Frontal cortex (tissue), 4 donors: ENCODE measurements at places on chromosomes 1 and 21. TPM values are rescaled to one million over a fixed set of nuclear protein-coding genes. Genes with fewer than 3 reads are reported as not detected.

The HSD3B1 gene
- not detected for total RNA-seq

The FABP3 gene
- 198 TPM for total RNA-seq

The PEAR1 gene
- 0.41 TPM for total RNA-seq

The ITLN2 gene
- not detected for total RNA-seq

The TMPRSS2 gene
- total RNA-seq, result not detected

The ATP5IF1 gene
- 67.7 TPM for total RNA-seq

The TMEM82 gene
- total RNA-seq, result not detected

The SEMA4A gene
- total RNA-seq, result 22.0 TPM

The PTGFR gene
- total RNA-seq, result 7.7 TPM

The BEST4 gene
- 0.41 TPM for total RNA-seq

The TFF2 gene
- not detected for total RNA-seq

The SLFNL1 gene
- 0.82 TPM for total RNA-seq

The IL6R gene
- total RNA-seq, result 3.3 TPM

The LHX8 gene
- 2.4 TPM for total RNA-seq

The SLC6A9 gene
- total RNA-seq, result 2.9 TPM

The OLIG2 gene
- 14.7 TPM for total RNA-seq

The ZCCHC17 gene
- total RNA-seq, result 50.1 TPM

The APP gene
- total RNA-seq, result 549 TPM

The OR14K1 gene
- not detected for total RNA-seq

The PCP4L1 gene
- 6.9 TPM for total RNA-seq

The RHOU gene
- 46.1 TPM for total RNA-seq

The ZNF697 gene
- total RNA-seq, result 31.4 TPM

The AKNAD1 gene
- 5.3 TPM for total RNA-seq

The THEMIS2 gene
- 3.7 TPM for total RNA-seq

The C1orf87 gene
- not detected for total RNA-seq

The HTR6 gene
- total RNA-seq, result 0.41 TPM

The DRAXIN gene
- total RNA-seq, result 137 TPM

The ZBTB8A gene
- total RNA-seq, result 43.2 TPM

The TP73 gene
- total RNA-seq, result 0.41 TPM

The PTGFRN gene
- total RNA-seq, result 40.8 TPM

The RNU1-3 gene
- under 0.01 TPM for total RNA-seq

The TBX19 gene
- total RNA-seq, result 0.41 TPM

The TSPEAR gene
- total RNA-seq, result not detected

The KIAA1614 gene
- total RNA-seq, result 5.7 TPM

The UHMK1 gene
- 38.3 TPM for total RNA-seq

The KANK4 gene
- 1.2 TPM for total RNA-seq

The KRTAP12-2 gene
- total RNA-seq, result not detected

The ZBTB40 gene
- total RNA-seq, result 10.2 TPM

The HAO2 gene
- under 0.01 TPM for total RNA-seq

The GPR37L1 gene
- 0.82 TPM for total RNA-seq

The NUF2 gene
- total RNA-seq, result 3.3 TPM

The ACTN2 gene
- 33.8 TPM for total RNA-seq

The TRPM2 gene
- total RNA-seq, result 1.6 TPM

The NES gene
- 43.2 TPM for total RNA-seq

The PPM1J gene
- total RNA-seq, result 4.1 TPM

The KRTAP21-2 gene
- not detected for total RNA-seq

The RGS16 gene
- total RNA-seq, result 1.6 TPM
